ENCODE measurements at places on chromosomes 16 and 17.

DNA sequence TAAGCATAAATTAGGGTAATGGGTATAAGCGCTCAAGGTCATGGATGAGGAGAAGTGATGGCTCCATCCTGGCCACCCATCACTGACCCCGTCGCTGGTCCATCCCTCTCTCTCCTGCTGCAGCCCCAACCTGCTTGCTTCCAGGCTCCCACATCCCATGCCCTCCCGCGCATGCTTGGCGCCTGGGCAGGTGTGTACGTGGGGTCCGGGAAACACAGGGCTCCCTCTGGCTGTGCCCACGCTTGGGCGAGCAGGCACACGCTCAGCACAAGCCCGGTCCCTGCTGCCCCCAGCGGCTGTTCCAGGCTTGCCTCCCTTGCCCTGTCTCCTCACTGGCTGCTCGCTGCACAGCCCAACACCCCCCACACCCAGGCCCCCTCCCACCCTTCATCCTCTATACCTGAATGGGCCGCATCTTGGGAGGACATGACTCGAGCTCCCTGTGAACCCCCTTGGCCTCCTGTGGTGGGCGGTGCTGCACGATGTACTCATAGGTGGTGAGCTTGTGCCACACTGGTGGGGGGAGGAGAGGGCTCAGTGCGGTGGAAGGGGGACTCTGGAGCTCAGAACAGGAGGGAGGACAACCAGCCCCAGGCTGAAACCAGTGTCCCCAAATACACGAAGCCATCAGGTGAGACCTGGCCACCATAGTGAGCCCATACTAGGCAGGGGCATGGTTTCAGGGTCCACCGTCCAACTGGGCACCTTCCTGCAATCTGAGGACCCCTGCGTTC lies 4.7 kb upstream of the TPPP3 start:
- DNase-seq = no peak

DNA sequence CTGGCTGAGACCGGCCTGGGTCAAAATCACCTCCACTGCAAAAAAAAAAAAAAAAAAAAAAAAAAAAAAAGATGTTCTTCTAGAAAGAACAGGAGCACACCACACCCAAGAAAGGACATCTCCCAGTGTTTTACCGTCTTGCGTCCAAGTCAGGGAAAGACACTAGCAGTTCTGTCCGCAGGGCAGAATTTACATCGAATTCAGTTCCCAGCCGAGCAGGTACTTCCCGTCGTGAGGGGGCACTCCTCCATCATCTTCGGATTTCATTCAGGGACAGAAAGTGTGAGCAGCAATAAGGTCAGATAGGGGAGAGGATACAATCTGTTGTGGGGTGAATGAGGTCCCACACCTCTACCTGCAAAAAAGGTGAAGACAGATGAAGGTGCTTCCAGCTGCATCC lies 574.7 kb downstream of the KCNJ18 start:
- no peak for DNase-seq

DNA sequence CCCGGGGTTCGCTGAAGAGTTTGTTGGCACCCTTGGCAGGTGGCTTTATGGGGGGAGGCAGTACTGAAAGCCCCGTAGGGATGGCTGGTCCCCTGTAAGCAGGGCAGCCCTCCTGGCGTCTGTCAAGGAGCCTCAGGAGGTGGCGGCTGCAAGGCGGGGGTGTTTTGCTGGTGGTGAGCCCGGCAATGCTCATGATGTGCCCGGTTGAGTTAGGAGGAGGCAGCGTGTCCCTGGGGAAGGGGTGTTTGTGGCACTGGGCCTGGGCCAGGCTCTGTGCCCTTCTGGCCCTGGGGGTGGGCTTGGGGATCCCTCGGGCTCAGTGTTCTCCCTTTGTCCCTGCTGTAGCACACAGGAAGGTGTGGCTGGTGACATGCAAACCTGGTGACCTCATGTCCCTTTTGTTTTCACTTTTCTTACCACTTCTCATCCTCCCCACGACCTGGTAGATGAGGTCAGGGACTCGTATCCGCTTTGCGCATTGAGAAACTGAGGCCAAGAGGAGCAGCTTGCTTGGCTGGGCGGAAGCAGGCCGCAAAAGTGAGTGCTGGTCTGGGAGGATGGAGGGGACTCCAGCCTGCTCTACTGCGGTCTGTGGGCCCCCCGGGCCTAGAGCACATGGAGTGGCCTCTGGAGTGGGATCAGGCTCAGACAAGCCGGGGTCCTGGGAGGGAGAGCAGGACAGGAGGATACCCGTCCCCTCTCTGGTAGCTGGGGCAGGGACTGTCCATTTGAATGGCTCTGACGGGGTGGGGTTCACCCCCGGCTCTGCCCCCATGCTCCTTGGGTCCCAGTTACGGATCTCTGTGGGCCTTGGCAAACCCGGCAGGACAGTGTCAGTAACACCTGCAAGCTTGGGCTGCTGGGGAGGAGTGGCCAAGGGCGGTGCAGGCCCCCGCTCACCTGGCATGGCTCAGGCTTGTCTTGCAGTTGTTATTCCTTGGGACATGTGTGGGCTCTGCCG lies 2.2 kb downstream of the SNN start:
- no peak for DNase-seq

DNA sequence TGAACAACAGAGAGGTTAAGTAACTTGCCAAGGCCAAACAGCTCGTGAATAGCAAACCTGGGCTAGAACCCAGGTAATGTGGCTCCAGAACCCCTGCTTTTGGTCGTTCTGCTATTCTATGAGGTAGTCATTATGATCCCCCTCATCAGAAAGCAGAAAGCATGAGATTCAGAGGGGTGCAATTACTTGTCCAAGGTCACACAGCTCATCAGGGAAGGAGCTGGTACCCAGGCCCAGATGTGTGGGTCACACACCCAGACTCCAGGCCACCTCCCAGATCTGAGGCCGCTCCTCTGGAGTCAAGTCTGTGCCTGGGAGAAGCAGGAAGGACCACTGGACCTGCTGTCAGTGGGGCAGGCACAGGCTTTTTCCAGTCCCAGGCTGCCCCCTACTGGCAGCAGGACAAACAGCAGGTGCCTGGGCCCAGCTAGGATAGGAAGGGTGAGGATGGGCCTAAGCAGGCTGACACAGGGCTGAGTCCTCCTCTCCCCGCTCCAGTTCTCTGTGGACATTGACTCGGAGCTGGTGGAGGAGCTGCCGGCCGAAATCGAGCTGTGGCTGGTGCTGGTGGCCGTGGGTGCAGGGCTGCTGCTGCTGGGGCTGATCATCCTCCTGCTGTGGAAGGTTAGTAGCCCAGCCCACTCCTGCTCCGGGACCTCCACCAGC lies 7.8 kb upstream of the PDK2 start:
- no peak for DNase-seq
